ENCODE measurements at places on chromosomes 13 and 19. TPM values are rescaled to one million over a fixed set of nuclear protein-coding genes. Genes with fewer than 3 reads are reported as not detected.

GRCh38 chr13:98821372-98822224 lies 69.1 kb upstream of the SLC15A1 start:
- DNase-seq = no peak

The SLC17A7 gene
- total RNA-seq = 0.13 TPM

- no peak for DNase-seq
Measured at GRCh38 chr13:113086031-113086750, 19.4 kb upstream of the F7 start.

GRCh38 chr19:38317104-38317612 lies 1.4 kb upstream of the YIF1B start:
- no peak for DNase-seq

DNA sequence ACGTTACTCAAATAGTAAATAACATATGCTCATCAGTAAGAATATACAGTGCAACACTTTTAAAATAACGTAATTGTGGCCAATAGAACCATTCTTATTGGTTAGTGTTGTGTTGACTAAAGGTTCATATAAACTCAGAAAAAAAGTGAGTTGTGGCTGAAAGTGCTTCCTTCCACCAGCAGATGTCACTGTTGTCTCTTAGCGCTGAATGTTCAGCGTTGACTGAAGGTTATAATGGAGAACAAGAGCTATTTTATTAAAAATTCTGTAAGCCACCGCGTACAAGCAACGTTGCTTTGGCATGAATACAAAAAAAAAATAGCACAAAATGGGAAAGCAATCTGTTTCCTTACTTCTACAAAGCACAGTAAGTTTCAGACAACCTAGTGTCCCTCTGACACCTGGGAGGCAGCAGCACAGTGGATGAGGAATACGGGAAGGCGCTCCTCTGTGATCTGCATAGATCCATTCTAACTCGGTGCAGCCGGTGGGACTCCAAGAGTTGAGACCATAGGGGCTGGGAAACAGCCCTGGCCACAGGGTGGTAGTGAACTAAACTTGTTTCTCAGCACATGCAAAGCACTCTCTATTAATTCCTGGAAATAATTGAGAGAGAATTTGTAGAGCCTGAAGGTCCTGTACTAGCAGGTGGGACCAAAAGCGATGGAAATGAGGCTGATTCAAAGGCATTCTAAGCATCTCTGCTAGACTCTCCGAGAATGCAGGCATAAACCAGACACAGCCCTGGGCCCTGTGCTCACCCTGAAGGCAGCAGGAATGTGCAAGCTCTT lies 23.9 kb upstream of the OXGR1 start:
- DNase-seq = peak; percentile 9

DNA sequence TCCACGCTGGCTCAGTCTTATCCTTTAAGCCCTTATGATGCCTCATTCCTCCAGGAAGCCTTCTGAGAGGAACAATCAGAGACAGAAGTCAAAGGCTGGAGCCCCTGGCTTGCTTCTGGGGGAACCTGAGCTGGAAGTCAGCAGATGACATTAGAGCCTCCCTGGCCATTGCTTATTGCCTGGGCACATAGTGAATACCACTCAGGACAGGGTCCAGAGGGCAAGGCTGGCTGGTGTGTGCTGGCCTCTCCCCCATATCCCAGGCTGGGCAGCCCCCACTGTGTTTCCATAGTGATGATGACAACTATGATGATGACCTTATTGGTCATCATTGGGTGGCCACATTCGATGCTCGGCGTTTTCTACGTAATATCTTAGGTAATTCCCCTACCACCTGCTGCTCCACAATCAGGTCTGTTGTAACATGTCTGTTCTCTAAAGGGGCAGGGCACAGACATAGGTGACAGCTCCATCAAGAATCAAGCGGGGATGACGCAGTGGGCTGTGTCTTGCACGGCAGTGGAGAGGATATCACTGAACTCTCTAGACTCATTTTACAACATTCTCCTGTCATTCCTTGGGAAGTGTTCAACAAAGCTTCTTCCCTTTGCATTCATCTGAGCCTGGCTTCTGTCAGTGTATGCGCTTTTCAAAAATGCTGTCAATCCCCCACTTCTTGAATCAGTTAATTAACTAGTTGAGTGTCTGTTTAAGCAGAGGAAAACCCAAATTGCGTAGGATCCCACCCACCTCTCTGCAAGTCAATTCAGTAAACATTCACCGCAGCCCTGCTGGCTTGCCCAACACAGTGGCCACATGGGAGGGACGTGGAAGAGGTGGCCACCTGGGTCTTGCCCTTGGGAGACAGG lies 89.4 kb upstream of the TSHZ3 start:
- DNase-seq = no peak
